Amniotic epithelial cell (primary cell): ENCODE measurements at places on chromosomes 11 and 22.
A peak's percentile ranks its signal among the peaks of the same experiment; 100 is the strongest.

GRCh38 chr22:35524966-35525686 is 15.5 kb upstream of the RASD2 start:
- no peak for DNase-seq

- no peak for DNase-seq
These were observed 8.5 kb upstream of the ADORA2A start for GRCh38 chr22:24418786-24419474.

GRCh38 chr22:44659140-44659539 is 42.9 kb upstream of the PRR5 start:
- no peak for DNase-seq

GRCh38 chr11:73856031-73856567 is 20.5 kb downstream of the COA4 start:
- DNase-seq = no peak

GRCh38 chr11:16778876-16779275 is 40.4 kb downstream of the C11orf58 start:
- no peak for DNase-seq

GRCh38 chr11:119125821-119126220 is 4.4 kb downstream of the HINFP start:
- DNase-seq = no peak

DNA sequence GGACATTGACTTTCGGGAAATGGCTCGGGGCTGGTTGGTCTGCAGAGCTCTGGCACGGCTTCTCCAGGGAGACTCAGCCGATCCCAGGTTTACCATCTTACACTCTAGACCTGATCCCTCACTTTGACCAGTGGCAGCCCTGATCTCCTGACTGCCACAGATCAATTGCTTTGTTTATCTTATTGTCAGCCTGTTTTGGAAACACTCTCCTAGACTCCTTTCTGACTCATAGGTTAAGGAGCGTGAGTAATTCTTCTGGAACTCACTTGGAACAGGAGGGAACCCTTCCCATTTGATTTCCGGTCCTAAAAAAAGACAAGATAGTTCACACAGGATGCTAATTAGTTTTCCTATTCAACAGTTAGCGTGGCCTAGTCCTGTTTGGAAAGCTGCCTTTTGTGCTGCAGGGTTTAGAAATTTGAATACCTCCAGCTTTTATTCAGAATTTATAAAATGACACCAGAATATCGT is 16.0 kb upstream of the BMAL1 start:
- DNase-seq = peak; percentile 81

GRCh38 chr11:17267576-17267975 is 9.0 kb upstream of the NUCB2 start:
- DNase-seq = peak; percentile 93

DNA sequence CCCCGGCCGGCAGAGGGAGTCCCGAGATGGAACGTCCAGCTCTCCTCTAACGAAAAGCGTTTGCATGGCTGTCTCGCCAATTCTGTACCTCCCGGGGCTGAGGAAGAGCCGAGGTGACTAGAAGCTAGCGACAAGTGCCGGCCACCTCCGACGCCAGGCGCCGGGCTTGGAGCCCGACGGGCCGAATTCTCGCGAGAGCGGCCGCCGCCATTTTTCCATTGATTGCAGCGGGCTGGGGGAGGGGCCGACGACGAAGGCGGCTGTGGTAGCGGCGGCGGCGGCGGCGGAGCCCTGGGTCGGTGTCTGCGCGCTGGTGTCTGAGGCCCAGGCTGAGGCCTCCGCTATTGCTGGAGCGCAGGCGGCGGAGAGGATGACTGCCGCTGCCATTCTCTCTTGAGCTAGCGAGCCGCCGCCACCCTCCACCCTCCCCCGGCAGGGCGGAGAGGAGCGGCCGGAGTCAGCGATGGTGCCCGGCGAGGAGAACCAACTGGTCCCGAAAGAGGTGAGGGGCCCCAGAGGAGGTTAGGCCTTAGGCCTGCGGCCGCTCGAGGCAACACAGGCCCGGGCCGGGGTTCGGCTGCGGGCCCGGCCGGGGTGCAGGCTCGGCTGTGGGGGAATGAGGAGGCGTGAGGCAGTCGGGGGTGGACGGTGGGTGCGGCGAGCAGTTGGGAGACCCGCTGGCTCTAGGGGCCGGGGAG is at the start of gene USP47:
Gene USP47 (plus strand): TSS at position 250 of the 698 bp plus-strand sequence. CDS start 214 bp downstream, at position 464.
- DNase-seq = peak; percentile 61

DNA sequence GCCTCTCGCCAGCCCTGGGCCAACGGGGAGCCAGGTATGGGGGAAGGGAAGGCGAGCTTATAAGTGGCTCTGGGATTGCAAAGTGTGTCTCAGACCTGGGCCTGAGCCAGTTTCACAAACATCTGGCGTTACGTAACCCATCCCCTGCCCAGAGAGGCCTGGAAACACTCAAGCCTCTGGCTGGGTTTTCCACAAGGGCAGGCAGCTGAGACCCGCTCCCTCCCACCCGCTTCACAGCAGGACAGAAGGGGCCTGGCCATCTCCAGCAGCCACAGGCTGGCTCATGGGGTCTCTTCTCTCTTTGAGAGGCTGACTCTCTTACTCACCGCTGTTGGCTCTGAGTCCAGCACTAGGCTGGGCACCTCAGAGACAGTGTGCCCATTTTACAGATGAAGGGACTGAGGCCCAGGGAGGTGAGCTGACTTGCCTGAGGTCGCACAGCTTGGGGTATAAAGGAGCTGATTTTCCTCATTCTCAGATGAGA is 44.5 kb downstream of the TRIOBP start:
- peak; percentile 99 for DNase-seq

- DNase-seq = no peak
These were observed 44.6 kb downstream of the C11orf91 start for GRCh38 chr11:33655842-33656600.

DNA sequence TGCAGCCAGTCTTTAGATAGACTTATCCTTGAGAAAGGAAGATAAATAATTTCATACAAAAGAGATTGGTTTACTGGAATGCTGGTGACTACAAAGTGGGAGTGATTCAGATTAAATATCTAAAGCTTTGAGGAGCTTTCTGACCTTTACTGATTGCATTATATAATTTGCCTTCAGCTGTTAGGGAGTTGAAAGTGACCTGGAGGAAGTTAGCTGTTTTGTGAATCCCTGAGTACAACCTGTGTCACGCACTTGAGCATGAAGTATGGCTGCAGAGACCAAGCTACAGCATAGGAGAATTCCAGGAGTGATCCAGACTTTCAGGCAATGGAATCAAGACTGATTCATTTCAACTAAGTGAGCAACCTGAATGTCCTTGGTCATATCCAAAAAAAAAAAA is 1848.3 kb upstream of the RAG2 start:
- no peak for DNase-seq

DNA sequence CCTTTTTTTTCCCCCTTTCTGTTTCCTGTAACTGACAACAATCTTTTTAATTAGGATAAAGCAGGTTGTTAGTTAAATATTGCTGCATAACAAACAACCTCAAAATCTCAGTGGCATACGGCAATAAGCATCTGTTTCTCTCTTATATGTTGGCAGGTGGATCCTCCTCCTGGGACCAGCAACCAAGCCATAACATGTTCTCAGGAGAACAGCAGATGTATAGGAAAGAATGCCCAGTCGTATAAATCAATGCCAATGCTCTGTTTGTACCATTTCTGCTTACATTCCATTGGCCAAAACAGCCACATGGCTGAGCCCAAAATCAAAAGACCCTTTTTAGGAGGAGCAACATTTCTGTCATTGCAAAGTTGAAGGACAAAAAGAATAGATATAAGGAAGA is 445.7 kb downstream of the AASDHPPT start:
- no peak for DNase-seq

DNA sequence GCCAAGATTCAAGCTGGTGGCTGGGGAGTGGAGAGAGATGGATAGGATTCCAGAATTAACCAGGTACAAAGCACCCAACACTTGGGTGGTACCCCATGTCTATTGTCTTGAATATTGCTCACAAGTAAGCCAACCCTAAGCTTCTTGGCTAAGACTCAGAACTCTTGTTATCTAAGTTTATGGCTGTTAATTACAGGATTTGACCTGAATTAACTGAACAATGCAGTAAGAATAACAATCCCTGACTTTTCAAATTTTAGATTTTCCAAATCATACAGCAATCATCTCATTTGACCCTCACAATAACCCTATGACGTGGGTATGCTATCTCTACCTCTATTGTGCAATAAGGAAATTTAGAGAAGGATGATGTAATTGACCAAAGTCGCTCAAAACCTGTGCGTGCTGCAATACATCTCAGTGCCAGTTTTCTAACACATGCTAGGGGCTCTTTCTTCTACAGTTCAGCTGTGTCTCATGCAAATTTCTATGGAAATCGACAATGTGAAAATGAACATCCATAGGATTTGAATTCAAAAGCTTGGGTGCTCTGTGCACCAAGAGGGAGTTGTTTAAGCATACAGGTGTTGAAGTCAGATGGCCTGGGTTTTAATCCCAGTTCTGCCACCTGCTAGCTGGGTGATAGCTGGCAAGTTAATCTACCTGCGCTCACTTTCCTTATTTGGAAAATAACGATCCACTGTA is 40.1 kb upstream of the APLNR start:
- peak; percentile 76 for DNase-seq

GRCh38 chr11:122141725-122142124 is 25.7 kb upstream of the BLID start:
- no peak for DNase-seq

DNA sequence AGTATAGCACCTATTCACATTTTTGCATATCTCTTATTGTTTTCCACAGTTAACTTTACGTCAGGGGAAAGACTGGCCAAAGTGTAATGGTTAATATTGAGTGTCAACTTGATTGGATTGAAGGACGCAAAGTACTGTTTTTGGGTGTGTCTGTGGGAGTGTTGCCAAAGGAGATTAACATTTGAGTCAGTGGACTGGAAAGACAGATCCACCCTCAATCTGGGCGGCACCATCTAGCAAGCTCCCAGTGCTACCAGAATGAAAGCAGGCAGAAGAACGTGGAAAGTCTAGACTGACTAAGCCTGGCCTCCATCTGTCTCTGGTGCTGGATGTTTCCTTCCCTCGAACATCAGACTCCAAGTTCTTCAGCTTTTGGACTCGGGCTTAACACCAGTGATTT is 1900.7 kb upstream of the RAG2 start:
- no peak for DNase-seq

- no peak for DNase-seq
These were observed 17.9 kb downstream of the C1QTNF6 start for GRCh38 chr22:37169947-37170688.

- DNase-seq = peak; percentile 79
These were observed 22.1 kb upstream of the CTR9 start for GRCh38 chr11:10728789-10729472.

DNA sequence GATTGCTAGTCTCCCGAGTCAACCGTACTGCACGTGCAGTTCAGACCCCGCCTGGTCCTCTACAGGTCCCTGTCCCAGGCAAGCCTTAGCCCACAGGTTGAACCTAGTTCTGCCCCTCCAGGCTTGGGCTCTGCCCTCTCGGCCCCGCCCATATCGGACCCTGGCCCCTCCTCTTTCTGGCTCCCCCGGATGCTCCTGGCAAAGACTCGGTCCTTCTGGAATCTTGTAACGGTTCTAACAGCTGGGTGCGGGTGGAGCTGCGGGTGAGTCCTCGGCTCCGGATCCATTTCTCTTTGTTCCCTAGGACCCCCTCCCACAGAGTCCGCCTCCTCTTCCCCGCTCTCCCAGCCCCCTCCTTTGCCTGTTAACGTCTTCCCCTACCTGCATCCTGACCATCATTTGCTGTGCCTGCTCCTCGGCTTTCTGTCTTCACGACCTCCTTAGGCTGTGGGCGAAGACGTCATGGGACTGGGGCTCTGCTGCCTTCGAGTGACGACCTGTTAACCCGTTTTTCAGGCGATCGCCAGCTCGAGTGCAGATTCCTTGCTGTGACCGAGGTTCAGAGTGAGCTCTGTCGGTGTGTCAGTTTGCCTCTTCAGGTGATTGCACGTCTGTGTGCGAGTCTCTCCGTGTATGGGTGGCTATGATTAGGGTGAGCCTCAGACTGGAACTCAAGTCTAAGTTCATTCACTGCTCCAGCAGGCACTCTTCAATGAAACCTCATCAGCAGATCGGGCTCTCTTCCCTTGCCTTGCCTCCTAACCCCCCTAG is at the start of gene DNHD1:
Gene DNHD1 (plus strand): TSS at position 212 of the 771 bp plus-strand sequence. CDS start 936 bp downstream, outside the sequence.
- DNase-seq = no peak

GRCh38 chr11:57596266-57596885 is 1.1 kb upstream of the SERPING1 start:
- DNase-seq = no peak

- DNase-seq = no peak
These were observed 1.4 kb downstream of the SCO2 start for GRCh38 chr22:50523806-50524675.

DNA sequence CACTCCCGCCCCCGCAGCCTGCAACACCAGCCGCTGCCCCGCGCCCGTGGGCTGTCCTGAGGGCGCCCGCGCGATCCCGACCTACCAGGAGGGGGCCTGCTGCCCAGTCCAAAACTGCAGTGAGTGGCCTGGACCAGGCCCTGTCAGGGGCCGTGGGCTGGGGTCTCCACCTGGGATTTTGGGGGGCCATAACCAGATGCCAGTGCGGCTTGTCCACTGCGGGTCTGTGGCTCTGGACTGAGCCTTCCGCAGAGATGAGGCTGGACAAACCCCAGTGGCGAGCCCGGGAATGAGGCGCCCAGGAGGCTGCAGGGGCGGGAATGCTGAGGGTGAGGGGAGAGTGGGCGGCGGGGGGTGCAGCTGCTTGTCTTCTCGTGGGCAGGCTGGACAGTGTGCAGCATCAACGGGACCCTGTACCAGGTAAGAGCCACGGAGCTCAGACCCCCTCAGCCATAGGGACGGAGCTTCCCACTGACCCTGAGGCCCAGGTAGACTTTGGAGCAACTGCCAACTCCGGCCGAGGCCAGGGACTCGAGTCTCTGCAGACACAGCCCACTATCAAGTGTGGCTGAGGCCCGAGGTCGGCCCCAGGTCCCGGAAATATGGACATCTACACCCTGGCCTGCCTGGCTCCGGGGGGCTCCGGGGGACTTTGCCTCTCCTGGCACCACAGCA is 24.8 kb upstream of the MUC5B start:
- no peak for DNase-seq

- no peak for DNase-seq
These were observed 245.8 kb downstream of the CSNK2A3 start for GRCh38 chr11:11107076-11107723.

- peak; percentile 33 for DNase-seq
These were observed 24.3 kb upstream of the MOB2 start for GRCh38 chr11:1510928-1511327.

GRCh38 chr22:36818010-36818642 is 1.3 kb upstream of the PVALB start:
- no peak for DNase-seq

GRCh38 chr11:113137713-113138529 is 176.5 kb upstream of the TTC12 start:
- no peak for DNase-seq
